Stimulated activated CD4-positive, alpha-beta T cell treated with anti-CD3 and anti-CD28 coated beads, Interleukin-12 subunit alpha, Interleukin-12 subunit beta, amount 100 ng/mL, for 24 hours (primary cell): ENCODE measurements at places on chromosomes 6 and 20.

GRCh38 chr6:105136431-105137350, 43.1 kb downstream of the POPDC3 start:
- DNase-seq, result peak; percentile 6

- DNase-seq, result no peak
Measured at GRCh38 chr6:163469459-163469985, 55.0 kb downstream of the QKI start.

DNA sequence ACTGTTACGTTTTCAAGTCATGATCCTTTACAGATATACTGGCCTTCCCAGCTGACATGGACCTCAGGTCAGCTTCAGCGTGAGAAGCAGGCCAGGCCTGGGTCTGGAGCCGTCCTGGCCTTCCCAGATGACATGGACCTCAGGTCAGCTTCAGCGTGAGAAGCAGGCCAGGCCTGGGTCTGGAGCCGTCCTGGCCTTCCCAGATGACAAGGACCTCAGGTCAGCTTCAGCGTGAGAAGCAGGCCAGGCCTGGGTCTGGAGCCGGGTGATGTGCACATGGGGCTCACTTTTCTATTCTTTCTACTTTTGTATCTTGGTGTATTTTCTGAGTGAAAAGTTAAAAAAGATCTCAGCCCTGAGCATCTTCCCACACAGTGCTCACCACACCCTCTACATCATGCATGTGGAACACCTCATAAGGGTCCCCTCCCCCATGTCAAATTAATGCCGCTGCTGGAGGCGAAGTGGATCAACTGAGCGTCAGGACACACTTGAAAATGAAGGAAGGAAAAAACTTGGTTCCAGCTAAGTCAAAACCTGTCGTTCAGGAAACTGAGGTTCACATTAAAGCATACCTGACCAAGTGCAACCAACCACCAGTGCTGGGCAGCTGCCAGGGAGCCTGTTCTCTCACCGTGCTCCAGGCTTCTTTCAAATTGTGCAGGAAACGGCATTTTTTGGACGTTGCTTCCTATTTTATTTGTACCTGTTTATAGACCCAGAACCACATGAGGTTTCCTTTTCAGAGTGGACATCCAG, 32.2 kb downstream of the KIF25 start:
- DNase-seq, result no peak

DNA sequence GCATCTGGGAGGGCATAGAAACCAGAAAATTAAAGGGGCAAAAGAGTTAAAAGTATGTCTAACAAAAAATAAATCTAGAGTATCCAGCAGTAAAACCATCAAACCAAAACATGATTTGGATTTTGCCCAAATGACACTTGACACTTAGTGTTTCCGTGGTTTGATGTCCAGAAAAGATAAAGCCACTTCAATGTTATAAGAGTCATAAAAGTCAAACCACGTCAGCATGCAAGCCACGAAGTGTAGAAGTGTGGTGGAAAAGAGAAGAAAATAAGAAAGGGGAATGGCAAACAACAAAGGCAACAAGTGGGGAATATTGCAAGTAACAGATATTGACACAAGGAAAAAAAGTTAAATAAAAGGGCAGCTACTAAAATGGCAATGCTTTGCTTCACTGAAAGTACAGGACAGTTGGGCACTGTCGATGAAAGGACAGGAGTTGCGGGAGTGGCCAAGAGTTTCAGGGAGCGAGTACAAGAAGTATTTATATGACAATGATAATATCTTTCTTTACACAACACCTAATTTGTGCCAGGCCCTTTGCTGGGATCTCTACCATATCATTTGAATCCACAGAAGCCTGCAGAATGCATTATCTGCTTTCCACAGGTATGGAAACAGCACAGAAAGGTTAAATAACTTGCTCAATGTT, 6.3 kb upstream of the HDDC2 start:
- no peak for DNase-seq

DNA sequence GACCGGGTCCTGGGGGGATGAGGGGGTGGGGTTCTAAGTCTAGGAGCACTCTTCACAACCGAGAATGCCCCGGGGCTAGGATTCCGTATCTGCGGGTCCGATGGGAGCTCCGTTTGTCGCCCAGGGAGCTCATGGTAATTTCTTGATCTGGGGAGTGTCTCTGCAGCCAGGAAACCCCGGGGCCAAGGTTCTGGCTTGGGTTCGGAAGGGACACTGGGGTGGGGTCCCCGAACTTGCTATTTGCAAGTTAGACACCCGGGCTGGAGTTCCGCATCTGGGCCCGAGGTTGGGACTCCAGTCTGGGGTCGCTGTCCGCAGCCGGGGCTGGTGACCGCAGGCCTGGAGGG, 397 bp downstream of the PEDS1 start:
- no peak for DNase-seq

DNA sequence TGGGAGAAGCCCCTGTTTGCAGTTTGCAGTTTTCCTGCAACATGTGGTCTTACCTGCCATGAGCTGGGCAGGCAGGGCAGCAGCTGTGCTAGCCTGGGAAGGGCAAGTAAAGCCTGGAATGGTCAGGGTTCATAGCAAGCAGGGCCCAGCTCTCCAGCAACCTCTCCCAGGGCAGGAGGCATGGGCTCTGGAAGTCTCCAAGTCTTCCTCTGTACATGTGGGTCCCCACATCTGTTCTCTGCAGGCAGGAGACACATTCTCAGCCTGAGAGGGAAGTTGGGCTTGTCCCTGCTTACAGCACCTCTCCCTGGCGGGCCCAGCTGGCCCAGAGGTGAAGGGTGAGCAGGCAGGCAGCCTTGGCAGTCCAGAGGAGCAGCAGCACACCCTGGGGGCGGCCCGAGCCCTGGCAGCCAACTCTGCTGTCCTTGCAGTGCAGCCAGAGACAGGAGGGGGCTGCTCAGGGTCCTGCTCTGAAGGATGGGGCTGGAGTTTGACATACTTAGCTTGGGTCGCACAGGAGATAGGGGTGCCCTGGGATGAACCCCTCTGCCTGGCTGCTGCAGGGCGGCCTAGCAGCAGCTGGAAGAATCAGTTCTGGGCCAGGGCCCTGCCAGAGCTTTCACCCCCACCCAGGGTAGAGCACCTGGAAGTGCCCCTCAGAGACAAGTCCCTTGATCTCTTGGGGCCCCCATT, 176.0 kb downstream of the MRPL14 start:
- DNase-seq, result no peak

GRCh38 chr20:15889514-15890256, 683.6 kb downstream of the KIF16B start:
- no peak for DNase-seq

DNA sequence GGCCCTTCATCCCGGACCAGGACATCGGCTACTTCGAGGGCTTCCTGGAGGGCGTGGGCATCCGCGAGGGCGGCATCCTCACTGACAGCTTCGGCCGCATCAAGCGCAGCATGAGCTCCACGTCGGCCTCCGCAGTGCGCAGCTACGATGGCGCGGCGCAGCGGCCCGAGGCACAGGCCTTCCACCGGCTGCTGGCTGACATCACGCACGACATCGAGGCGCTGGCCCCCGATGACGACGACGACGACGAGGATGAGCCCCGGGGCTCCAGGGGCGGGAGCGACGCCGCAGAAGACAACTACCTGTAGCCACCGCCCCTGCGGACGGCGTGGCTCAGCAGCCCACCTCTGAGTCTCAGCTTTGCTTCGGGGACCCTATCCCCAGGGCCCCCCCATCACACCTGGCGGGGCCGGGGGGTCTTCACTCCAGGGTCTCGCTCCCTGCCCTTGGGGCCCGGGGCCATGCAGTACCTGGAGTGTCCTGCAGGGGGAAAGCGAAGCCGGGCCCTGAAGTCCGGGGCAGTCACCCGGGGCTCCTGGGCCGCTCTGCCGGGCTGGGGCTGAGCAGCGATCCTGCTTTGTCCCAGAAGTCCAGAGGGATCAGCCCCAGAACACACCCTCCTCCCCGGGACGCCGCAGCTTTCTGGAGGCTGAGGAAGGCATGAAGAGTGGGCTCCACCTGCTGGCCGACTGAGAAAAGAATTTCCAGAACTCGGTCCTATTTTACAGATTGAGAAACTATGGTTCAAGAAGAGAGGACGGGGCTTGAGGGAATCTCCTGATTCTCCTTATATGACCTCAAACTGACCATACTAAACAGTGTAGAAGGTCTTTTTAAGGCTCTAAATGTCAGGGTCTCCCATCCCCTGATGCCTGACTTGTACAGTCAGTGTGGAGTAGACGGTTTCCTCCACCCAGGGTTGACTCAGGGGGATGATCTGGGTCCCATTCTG, 20.8 kb upstream of the HCK start:
- no peak for DNase-seq

GRCh38 chr6:43088654-43089056, 12.5 kb downstream of the PTK7 start:
- no peak for DNase-seq

- no peak for DNase-seq
Measured at GRCh38 chr20:4571759-4572531, 149.8 kb upstream of the PRND start.

DNA sequence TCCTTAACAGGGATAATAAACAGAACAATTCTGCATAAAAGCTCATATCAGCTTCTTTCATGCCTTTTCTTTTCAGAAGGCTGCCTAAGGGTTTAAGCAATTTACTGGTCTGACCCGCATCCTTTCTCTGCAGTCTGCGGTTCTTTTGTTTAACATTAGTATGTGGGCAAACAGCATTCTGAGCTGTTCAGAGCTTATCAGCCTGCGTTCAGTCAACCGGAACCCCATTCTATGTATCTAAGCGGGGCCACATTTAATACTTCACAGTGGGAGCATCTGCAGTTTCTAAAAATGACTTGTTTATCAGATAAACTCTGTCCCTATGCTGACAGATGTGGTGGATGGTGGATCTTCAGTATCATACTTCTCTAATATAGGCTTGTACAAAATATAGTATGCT, 758.9 kb upstream of the MMS22L start:
- DNase-seq, result no peak

GRCh38 chr6:164014346-164015087, 600.0 kb downstream of the QKI start:
- no peak for DNase-seq

DNA sequence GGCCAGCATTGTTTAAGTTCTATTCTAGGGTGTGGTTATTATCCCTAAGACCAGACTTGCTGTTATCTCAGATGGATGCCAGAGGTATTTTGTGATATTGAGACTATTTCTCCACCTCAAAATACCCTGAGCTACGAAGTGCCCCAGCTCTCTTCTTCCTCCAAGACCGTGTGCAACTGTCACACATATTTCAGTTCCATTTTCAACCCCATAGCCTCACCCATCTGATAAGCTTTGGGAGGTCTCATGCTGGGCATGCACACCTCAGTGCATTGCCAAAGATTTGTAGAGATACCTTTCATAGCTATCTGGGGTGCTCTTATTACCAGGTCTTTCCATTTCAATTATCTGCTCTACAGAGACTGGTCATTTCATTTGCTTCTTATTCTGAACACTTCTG, 815.8 kb upstream of the EYS start:
- no peak for DNase-seq

GRCh38 chr20:38187517-38187916, 22.4 kb upstream of the TGM2 start:
- DNase-seq, result no peak

DNA sequence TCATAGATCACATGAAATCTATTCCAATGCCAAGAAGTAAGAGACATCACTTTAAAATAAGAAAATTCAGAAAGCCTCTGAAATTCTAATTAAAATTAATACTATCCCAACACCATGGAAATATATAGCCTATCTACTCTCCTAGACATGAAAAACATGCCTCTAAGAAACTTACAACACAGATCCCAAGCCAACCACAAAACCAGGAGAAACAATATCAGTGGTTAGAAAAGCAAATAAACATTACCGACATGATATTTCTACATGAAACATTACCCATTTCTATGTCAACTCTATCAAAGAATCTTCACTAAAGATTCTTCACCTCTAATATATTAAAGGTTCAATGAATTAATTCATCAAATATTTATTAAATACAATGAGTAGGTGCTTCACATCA, 4.8 kb downstream of the EPB41L2 start:
- DNase-seq, result no peak

- no peak for DNase-seq
Measured at GRCh38 chr20:48180618-48181017, 395.3 kb upstream of the SULF2 start.

DNA sequence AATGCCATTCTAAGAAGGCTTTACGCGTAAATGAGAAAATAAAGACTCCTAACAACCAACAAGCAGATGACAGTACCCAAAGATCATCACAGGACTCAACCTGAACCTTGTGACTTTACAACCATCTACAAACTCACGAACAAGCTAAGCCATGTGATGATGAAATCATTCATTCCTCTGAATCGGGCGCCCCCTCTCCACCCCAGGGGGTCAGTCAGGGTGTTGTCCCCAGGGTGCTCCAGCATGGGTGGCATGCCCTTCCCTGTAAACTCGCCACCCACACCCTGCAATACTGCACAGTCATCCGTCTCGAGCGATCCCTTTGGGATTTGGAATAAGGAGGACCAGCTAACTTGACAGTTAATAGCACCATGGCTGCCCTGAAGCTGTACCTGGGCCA, 12.6 kb downstream of the SERPINB6 start:
- no peak for DNase-seq

DNA sequence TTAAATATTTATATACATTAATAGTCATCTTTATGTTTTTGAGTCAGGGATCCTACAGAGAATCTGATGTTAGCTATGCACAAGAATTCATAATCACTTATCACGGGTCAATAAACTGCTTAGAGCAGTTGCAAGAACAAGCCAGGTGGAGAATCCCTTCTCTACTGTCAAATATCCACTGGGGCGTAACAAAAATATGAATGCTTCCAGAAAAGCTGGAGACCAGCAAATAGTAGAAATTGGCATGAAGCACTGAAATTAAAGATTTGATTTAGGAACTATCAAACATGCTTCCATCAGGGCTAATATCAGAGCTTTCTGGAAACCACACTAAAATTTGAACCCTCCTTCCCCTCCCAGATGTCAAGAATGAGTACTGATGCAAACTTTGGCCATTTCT, 37.3 kb downstream of the ADGRG6 start:
- DNase-seq, result no peak

GRCh38 chr6:157270308-157270707, 53.0 kb downstream of the TMEM242 start:
- DNase-seq, result no peak

GRCh38 chr20:48326868-48327267, 500.9 kb downstream of the PREX1 start:
- no peak for DNase-seq

GRCh38 chr6:52362443-52363227, 684 bp downstream of the PAQR8 start:
- DNase-seq, result peak; percentile 24

- no peak for DNase-seq
Measured at GRCh38 chr6:13272131-13273046, 55.9 kb downstream of the TBC1D7 start.

GRCh38 chr20:13856354-13856753, 71.5 kb downstream of the NDUFAF5 start:
- DNase-seq, result no peak

- no peak for DNase-seq
Measured at GRCh38 chr6:169957351-169957963, 206.0 kb downstream of the ERMARD start.

- DNase-seq, result peak; percentile 65
Measured at GRCh38 chr20:4720041-4720976, 1.4 kb upstream of the PRND start.

GRCh38 chr20:38218566-38218885, 42.0 kb downstream of the KIAA1755 start:
- DNase-seq, result no peak
